Psoas muscle (tissue), 8 donors: ENCODE measurements at places on chromosomes 4 and X. TPM values are rescaled to one million over a fixed set of nuclear protein-coding genes. Genes with fewer than 3 reads are reported as not detected.

DNA sequence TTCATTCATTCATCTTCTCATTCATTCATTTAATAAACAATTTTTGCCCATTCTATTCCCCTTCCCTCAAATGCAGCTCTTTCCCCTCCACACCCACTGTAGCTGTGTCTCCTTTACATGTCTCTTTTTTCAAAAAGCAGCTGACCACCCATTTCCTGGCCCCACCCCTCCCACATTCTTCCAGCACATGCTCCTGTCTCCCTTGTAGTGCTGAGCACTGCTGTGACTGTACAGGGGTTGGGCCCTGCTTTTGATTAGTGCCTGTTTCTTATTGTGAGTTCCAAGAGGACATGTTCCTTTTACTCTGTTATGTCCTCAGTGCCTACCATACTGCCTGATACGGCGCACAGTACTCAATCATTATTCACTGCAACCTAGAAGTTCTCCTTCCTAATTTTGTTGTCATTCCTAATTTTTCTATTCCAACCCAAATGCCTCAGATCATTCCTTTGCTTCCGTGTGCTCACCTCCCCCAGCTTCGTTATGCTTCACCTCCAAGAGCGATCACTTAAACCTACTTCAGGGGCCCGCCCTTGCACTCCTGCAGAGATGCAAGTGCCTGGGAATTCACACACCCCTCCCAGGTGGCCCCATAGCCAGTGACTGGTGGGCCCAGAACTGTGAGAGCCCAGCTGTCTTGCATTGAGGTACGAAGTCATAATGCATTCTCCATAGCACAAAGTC is 152.2 kb downstream of the STK32B start:
- no peak for DNase-seq

Gene MAGEA1
- not detected for polyA plus RNA-seq

- DNase-seq = no peak
Measured at GRCh38 chr4:175807547-175807946, 4.5 kb downstream of the GPM6A start.

DNA sequence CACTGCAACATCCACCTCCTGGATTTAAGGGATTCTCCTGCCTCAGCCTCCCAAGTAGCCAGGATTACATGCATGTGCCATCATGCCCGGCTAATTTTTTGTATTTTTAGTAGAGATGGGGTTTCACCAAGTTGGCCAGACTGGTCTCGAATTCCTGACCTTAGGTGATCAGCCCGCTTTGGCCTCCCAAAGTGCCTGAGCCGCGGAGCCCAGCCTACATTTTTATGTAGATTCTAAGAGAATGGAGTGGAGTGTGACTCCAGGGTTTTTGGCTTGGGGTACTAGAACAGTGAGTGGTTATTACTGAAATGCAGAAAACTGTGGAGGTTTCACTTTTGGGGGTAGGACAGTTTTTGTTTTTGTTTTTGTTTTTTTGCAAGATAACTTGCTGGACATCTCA is 806.0 kb downstream of the ADGRL3 start:
- no peak for DNase-seq

Gene FAM9B
- not detected for polyA plus RNA-seq

- DNase-seq = no peak
Measured at GRCh38 chr4:130825284-130825683, 1729.3 kb downstream of the C4orf33 start.

GRCh38 chrX:1244164-1245076 is 24.2 kb upstream of the CSF2RA start:
- no peak for DNase-seq

Gene HHIP
- 0.03 TPM for polyA plus RNA-seq

GRCh38 chrX:7514871-7515599 is 327.9 kb upstream of the VCX start:
- DNase-seq = peak; percentile 12

- DNase-seq = no peak
Measured at GRCh38 chr4:165684177-165684805, 188.7 kb upstream of the TLL1 start.

Gene PPM1K
- 2.4 TPM for polyA plus RNA-seq

DNA sequence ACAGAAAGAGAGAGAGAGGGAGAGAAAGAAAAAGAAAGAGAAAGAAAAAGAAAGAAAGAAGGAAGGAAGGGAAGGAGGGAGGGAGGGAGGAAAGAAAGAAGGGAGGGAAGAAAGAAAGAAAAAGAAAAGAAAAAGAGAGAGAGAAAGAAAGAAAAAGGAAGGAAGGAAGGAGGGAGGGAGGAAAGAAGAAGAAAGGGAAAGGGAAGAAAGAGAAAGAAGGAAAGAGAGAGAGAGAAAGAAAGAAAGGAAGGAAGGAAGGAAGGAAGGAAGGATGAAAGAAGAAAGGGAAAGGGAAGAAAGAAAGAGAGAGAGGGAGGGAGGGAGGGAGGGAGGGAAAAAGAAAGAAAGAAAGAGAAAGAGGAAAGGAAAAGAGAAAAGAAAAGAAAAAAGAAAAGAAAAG is 10.8 kb downstream of the OPHN1 start:
- DNase-seq = no peak

Gene EDA
- polyA plus RNA-seq = 0.98 TPM

Gene ESX1
- not detected for polyA plus RNA-seq

DNA sequence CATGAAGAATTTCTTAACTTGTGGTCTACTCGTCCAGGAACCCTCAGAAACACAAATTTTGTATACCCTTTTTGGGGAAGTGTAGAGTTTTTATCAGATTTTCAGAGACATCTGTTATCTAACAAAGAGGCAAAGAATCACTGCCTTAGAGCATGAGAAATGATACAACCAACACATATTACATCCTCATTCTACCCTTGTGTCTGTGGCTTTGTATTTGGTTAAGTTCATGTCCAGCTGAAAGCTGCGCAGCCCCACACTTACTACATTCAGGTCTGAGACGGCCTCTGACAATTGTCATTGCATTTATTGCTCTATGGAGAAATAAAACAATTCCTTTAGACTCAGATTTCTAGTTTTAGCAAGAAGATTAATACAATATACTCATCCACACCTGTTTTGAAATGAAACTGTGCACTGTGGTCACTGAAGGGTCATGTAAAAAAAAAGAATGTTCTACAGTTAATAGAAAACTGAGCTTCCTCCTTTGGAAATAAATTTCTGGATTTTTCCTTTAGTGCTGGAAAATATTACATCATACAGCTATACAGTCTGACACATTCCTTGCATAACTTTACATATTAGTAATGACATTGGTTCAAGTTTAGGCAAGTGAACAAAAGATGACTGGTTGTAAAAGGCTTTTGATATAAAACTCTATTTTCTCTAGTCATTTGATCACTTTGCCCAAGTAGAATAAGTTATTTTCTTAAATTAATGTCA is 39.8 kb downstream of the GLRB start:
- DNase-seq = no peak

- DNase-seq = no peak
Measured at GRCh38 chr4:761086-761485, 55.5 kb downstream of the PCGF3 start.

DNA sequence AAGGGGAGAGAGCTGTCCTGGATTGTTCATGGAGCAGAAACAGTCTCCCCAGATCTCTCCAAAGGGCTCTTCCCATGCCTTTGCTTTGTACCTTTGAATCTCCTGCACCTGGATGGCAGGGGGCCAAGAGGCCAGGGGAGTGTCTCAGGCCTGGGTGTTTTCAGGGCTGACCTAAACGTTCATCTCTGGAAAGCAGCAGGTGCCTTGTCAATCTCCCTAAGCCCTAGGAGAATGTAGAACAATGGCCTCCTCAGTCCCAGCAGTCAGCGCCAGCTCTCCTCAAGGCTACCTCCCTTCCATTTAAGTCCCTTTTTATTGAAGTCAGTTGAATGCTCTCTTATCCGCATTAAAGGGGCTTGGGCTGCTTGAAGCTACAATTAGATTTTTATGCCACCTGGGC is 31.2 kb upstream of the NSUN7 start:
- DNase-seq = no peak

Gene ARL9
- polyA plus RNA-seq = not detected

Gene PABPC1L2B
- polyA plus RNA-seq = not detected

GRCh38 chr4:95250544-95251137 is 298.1 kb downstream of the UNC5C start:
- DNase-seq = no peak

DNA sequence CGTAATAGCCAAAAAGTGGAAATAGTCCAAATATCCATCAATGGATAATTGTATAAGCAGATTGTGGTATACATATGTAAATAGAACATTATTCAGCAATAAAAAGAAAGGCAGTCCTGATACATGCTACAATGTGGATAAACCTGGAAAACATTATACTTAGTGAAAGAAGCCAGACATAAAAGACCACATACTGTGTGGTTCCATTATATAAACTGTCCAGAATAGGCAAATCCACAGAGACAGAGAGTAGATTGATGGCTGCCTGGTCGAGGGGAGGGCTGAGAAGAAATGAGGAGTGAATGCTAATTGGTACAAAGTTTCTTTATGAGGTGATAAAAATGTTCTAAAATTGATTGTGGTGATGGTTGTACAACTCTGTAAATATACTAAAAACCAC is 397.4 kb upstream of the RPS6KA3 start:
- DNase-seq = no peak

Gene G6PD
- polyA plus RNA-seq = 3.2 TPM

Gene SH3D19
- 15.9 TPM for polyA plus RNA-seq

DNA sequence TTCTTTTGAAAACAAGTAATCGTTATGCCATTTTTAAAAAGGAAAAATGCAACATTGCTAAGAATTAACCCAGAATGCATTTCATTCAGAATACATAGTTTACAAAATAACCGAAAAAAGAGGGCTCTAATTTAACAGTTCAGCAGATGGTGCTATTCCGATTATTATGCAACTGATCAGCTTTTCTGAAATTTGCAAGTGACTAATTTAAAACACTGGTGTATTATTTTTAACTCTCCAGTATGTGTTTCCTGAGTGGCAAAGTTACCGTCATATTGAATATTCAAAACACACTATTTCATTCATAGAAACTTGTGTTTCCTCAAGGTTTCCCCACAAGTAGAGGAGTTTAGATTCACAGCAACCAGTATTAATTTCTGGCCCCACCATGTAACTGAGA is 21.1 kb downstream of the ZBTB49 start:
- DNase-seq = no peak

Gene FAM47E
- polyA plus RNA-seq = 1.5 TPM

Gene CNGA2
- polyA plus RNA-seq = not detected

DNA sequence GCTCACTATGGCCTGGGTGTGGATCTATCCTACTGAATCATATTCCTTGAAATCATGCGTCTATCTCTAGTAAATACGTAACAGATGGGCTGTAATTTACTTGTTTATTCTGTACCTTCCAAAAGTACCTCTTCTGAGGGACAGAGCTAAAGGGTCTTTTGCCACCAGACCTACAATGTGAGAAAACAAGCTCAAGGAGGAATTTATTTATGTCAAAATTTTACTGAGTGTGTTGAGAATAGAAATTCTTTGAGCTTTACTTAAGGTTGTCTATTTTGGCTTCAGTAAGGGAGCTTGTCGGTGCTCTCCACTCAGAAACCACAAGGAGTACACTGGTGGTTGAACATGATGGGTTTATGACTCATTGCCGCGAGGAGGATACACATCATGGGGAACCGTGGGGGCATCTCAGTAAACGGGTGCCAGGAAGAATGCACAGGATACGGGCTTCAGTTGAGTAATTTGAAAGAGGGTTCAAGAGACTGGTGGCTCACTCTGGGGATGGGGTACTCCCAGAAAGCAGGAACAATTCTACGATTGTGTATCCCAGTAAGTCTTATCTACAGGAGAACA is 3.0 kb downstream of the ANK2 start:
- no peak for DNase-seq

Gene FAAH2
- polyA plus RNA-seq = not detected

DNA sequence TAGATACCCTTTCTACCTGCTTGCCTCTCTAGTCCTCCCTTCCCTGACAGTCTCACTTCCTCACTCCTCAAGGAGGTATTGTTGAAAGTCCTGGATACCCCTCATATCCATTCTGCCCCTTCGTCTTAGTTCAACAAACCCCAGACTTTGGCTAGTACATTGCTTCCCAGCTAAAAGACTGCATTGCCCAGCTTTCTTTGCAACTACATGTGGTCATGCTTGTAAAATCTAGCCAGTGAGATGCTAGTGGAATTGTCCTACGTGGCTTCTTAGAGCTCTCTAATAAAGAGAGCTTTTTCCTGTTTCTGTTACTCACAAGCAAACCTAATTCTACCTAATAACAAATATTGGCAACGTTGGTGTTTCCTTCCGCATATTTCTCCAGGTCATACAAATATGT is 237.9 kb upstream of the PSAPL1 start:
- DNase-seq = no peak
